CD4-positive, alpha-beta memory T cell (primary cell): ENCODE measurements at places on chromosomes 1 and 21.
A peak's percentile ranks its signal among the peaks of the same experiment; 100 is the strongest.

- no peak within 1 kb of the TSS for H3K27ac ChIP-seq
- no peak within 1 kb of the TSS for H3K4me3 ChIP-seq
- no peaks in the 10 kb centered on the region for H3K27me3 ChIP-seq
- no peak for DNase-seq
- peaks cover 38% of the 10 kb centered on the region for H3K36me3 ChIP-seq
Observed at GRCh38 chr1:11188858-11189451, at the start of gene ANGPTL7. ANGPTL7 (plus strand) TSS chr1:11189355; CDS start chr1:11189580, 225 bp downstream.

DNA sequence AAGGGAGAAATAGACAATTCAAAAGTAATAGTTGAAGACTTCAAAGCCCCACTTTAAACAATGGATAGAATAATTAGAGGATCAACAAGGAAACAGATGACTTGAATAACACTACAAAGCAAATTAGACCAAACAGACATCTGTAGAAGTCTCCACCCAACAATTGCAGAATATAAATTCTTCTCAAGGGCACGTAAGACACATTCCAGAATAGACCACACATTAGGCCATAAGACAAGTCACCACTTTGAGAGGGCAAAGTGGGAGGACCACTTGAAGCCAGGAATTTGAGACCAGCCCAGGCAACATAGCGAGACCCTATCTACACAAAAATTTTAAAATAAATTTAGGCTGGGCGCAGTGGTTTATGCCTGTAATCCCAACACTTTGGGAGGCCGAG lies 20.5 kb upstream of the RNF186 start:
- DNase-seq, result no peak
- no peaks in the 10 kb centered on the region for H3K36me3 ChIP-seq
- no peak overlapping the region for H3K27ac ChIP-seq
- no peaks in the 10 kb centered on the region for H3K27me3 ChIP-seq

- peak overlapping the region; percentile 55 for H3K27ac ChIP-seq
- DNase-seq, result peak; percentile 80
- no peaks in the 10 kb centered on the region for H3K27me3 ChIP-seq
- peaks cover 73% of the 10 kb centered on the region for H3K4me1 ChIP-seq
- peak overlapping the region; percentile 8 for H3K4me3 ChIP-seq
- H3K36me3 ChIP-seq, result no peaks in the 10 kb centered on the region
Observed at GRCh38 chr1:175208773-175209492, 16.4 kb upstream of the KIAA0040 start.

DNA sequence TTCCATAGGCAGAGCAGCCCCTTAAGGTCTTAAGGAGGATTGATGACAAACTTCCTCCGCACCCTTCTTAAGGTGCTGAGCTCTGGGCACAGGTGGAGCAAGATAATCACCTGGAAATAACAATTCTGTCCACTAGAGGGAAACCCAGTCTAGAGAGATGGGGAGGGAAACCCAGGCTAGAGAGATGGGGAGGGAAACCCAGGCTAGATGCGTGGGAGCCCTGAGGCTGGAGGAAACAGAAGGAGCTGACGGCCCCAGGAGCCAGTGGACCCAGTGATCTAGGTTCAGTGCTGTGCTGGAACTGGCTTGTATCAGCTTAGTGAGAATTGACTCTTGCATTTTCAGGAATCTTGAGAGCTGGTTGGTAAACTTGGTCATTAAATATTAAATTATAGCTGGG lies 17.8 kb upstream of the MYCL start:
- no peak overlapping the region for H3K4me3 ChIP-seq
- H3K27me3 ChIP-seq, result no peaks in the 10 kb centered on the region
- H3K4me1 ChIP-seq, result no peaks in the 10 kb centered on the region
- no peaks in the 10 kb centered on the region for H3K36me3 ChIP-seq
- peak; percentile 68 for DNase-seq

DNA sequence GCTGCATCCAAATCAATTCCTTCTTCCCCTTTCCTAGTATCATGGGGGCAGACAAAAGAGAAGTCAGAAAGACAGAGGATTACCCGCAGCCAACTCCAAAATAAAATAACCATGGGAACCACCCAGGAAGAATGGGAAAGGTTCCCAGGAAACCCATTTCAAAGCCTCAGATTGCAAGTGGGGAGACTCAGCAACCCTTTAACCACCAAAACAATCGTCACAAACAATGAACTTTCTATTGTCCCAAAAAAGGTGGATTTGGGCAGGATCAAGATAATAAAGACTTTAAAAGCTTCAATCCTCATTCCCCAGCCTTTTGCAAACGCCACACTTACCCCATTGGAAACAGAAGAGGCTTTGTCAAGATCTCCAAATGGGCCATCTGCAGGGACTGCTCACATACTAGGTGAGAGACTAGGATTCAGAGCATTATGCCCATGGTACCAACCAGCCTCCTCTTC lies 5.1 kb downstream of the TIAM1 start:
- no peak for DNase-seq
- no peak overlapping the region for H3K27ac ChIP-seq
- H3K4me1 ChIP-seq, result peaks cover 20% of the 10 kb centered on the region
- no peaks in the 10 kb centered on the region for H3K36me3 ChIP-seq
- no peaks in the 10 kb centered on the region for H3K27me3 ChIP-seq

- no peaks in the 10 kb centered on the region for H3K27me3 ChIP-seq
- H3K4me1 ChIP-seq, result no peaks in the 10 kb centered on the region
- no peak for DNase-seq
- H3K4me3 ChIP-seq, result no peak overlapping the region
- H3K27ac ChIP-seq, result no peak overlapping the region
Observed at GRCh38 chr1:96365596-96366390, 355.8 kb upstream of the PTBP2 start.

- no peak overlapping the region for H3K4me3 ChIP-seq
- no peaks in the 10 kb centered on the region for H3K4me1 ChIP-seq
- H3K27me3 ChIP-seq, result no peaks in the 10 kb centered on the region
- no peak overlapping the region for H3K27ac ChIP-seq
- no peak for DNase-seq
- H3K36me3 ChIP-seq, result peaks cover 40% of the 10 kb centered on the region
Observed at GRCh38 chr1:29050166-29050565, 73.5 kb downstream of the TMEM200B start.

- H3K27ac ChIP-seq, result no peak overlapping the region
- no peak for DNase-seq
- peaks cover 40% of the 10 kb centered on the region for H3K27me3 ChIP-seq
- peaks cover 23% of the 10 kb centered on the region for H3K4me1 ChIP-seq
- H3K36me3 ChIP-seq, result no peaks in the 10 kb centered on the region
- H3K4me3 ChIP-seq, result no peak overlapping the region
Observed at GRCh38 chr1:114154963-114155322, 1.3 kb upstream of the SYT6 start.

GRCh38 chr1:36576118-36576517 lies 93.4 kb upstream of the CSF3R start:
- no peaks in the 10 kb centered on the region for H3K36me3 ChIP-seq
- H3K4me1 ChIP-seq, result no peaks in the 10 kb centered on the region
- H3K27me3 ChIP-seq, result peaks cover 5% of the 10 kb centered on the region
- DNase-seq, result peak; percentile 38

DNA sequence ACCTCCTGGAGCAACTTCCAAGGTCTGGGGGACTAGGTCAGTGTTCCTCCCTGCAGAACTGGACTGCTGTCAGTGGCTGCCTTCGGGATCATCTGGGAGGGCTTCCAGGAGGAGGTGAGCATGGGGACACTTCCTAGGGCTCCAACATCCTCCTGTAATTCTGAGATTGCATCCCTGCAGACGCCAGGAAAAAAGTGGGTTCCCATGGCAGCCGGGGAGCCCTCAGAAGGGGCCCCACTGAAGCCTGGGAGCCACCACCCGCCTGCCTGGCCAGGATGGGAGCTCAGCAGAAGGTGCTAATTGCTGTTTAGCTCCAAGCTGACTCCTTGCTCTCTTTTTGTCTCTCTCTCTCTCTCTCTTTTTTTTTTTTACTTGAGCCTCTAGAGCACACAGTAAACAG lies 16.1 kb upstream of the ARF1 start:
- no peaks in the 10 kb centered on the region for H3K36me3 ChIP-seq
- no peaks in the 10 kb centered on the region for H3K4me1 ChIP-seq
- no peak for DNase-seq
- no peak overlapping the region for H3K27ac ChIP-seq
- peaks cover 12% of the 10 kb centered on the region for H3K27me3 ChIP-seq
- H3K4me3 ChIP-seq, result no peak overlapping the region

DNA sequence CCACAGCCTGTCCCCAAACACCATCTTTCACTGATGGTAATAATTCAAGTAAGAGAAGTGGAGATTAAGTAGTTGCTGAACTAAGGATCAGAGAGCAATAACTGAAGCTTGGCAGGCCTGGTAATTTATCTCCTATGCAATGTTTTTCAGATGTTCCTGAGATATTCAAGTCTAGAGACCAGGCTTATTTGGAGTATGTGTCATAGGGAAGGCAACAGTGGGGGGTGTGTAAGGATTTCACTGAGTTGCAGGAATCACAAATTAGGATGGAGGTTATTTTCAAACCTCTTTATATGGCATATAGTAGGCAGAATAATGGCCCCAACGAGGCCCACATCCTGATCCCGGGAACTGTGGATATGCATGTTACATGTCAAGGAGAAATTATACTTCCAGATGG lies 171.7 kb downstream of the KCNJ6 start:
- no peaks in the 10 kb centered on the region for H3K27me3 ChIP-seq
- DNase-seq, result no peak
- no peak overlapping the region for H3K27ac ChIP-seq

DNA sequence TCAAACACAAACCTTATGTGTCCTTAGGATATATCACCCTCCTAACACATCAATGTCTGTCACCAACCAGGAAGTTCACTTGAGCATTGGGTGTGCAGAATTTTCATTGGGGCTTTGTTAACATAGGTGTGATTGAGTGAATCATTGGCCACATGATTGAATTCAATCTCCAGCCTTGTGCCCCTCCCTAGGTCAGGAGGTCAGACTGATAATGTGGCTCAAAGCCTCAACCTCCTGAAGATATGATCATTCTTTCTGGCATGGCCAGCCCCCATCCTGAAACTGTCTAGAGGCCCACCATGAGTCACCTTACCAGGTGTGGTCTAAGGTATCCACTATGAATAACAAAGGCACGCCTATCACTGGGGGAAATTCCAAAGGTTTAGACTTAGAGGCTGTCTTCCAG lies 90.1 kb downstream of the PKN2 start:
- no peaks in the 10 kb centered on the region for H3K27me3 ChIP-seq
- H3K36me3 ChIP-seq, result peaks cover 20% of the 10 kb centered on the region
- H3K27ac ChIP-seq, result no peak overlapping the region
- no peaks in the 10 kb centered on the region for H3K4me1 ChIP-seq
- no peak for DNase-seq

DNA sequence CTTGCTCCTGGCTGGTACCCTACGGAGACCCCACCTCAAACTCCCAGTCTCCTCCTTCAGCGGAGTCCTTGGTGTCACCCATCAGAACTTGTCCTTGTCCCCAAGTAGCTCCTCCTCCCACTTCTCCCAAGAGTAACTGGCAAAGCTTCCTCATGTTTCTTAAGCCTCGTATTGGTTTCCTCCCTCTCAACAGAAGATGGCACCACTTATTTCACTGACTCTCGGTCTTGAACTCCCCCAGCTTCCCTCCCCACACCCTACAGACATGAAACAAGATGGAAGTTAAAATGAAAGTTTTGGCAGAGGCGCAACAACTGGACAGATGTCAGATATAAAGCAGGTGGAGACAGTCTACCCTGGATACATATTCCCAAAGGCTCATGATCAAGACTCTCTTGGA lies 13.4 kb downstream of the RAB7B start:
- DNase-seq, result no peak
- no peak overlapping the region for H3K4me3 ChIP-seq
- H3K27ac ChIP-seq, result no peak overlapping the region
- H3K4me1 ChIP-seq, result no peaks in the 10 kb centered on the region

DNA sequence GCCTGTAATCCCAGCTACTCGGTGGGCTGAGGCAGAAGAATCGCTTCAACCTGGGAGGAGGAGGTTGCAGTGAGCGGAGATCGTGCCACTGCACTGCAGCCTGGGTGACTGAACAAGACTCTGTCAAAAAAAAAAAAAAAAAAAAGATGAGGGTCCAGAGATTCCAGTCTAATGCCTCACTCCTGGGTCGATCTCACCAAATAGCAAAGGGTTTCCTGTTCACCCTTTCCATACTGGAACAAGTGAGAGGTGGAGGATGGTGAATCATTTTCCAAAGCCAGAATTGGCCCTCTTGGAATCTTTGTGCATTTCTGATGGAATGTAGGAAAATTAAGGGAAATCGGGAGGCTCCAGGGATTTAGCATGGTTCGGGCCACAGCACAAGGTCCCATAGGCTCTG lies 58.1 kb upstream of the ZNF648 start:
- H3K4me1 ChIP-seq, result no peaks in the 10 kb centered on the region
- DNase-seq, result no peak
- no peaks in the 10 kb centered on the region for H3K36me3 ChIP-seq
- H3K4me3 ChIP-seq, result no peak overlapping the region
- no peak overlapping the region for H3K27ac ChIP-seq

- peak overlapping the region; percentile 44 for H3K4me3 ChIP-seq
- H3K4me1 ChIP-seq, result peaks cover 96% of the 10 kb centered on the region
- peak overlapping the region; percentile 23 for H3K27ac ChIP-seq
- no peaks in the 10 kb centered on the region for H3K36me3 ChIP-seq
- H3K27me3 ChIP-seq, result no peaks in the 10 kb centered on the region
Observed at GRCh38 chr1:26723013-26723991, 27.5 kb downstream of the ARID1A start.

- H3K36me3 ChIP-seq, result no peaks in the 10 kb centered on the region
- H3K27ac ChIP-seq, result no peak overlapping the region
- DNase-seq, result no peak
- peaks cover 18% of the 10 kb centered on the region for H3K27me3 ChIP-seq
- peaks cover 13% of the 10 kb centered on the region for H3K4me1 ChIP-seq
- no peak overlapping the region for H3K4me3 ChIP-seq
Observed at GRCh38 chr1:166882893-166883292, 6.8 kb upstream of the TADA1 start.
